Activated CD4-positive, alpha-beta T cell treated with anti-CD3 and anti-CD28 coated beads for 24 hours (primary cell): ENCODE measurements at places on chromosomes 11 and 22.

DNA sequence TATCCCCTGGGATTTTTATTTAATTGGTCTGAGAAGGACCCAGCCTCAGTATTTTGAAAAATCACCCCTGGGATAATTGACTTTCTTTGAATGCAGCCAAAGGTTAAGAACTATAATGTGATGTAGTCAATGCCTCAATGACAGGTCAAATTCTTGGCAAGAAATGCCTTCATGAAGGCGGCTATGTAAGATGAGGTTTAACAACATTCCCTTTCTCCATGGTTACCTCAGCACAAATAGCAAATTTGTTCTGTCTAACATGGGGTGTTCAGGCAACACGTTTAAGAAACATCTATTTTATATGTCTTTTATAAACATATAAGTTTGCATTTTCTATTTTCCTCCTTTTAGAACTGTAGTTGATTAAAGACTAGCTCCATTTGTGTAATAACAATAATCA is 5.3 kb downstream of the SLN start:
- no peak for DNase-seq

DNA sequence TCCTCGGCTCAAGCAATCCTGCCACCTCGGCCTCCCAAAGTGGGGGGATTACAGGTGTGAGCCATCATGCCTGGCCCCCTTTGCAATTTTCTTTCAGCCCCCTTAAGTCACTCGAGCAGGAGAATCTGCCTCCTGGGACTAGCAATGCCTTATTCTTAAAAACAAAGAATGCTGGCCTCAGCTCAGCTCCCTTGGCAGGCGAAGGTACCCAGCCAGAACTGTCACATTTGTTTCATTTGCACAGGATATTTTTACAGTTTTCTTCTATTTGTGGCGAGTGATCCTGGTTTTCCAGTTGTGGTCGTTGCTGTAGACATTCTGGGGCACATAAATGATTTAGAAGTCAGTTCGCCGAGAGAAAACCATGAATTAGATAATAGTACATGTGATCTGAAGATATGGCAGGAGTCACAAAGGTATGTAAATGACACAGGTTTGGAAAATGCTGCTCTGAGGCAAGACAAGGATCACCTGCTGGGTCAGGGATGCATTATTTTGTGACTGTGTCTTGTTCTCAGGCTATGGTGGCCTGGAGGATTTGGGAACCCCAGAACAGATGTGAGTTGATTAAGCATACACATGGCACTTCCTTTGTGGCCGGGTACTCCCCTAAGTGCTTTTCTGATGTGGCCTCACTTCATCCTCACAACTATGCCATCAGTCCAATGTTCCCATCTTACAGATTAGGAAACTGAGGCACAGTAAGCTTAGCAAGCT is 51.2 kb upstream of the SLC22A12 start:
- no peak for DNase-seq

GRCh38 chr11:61586792-61587430 is 6.0 kb upstream of the SYT7 start:
- DNase-seq = no peak

GRCh38 chr11:61545341-61545740 is 35.5 kb downstream of the SYT7 start:
- no peak for DNase-seq

- no peak for DNase-seq
These were observed 485.1 kb downstream of the OPCML start for GRCh38 chr11:133047036-133047770.

DNA sequence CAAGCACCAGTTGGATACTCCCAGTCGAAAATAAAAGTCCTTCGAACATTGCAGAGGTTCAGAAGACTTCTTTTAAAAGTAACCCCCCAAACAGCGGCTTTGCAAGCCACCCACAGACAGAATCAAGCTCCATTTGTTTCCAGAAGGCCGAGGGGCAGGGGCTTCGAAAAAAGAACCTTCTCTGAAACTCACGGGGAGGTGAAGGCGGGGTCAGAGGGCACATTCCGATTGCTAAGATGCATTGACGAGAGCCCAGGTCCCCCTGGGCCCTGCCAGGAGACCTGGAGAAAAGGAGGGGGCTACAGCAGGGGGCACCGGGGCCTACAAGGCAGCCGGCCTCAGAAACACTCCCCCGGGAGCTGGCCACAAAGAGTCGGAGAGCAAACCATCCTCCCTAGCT is 306.8 kb downstream of the MN1 start:
- DNase-seq = no peak

GRCh38 chr11:120169981-120170698 is 32.2 kb upstream of the TRIM29 start:
- no peak for DNase-seq

GRCh38 chr22:41822317-41823057 is 10.4 kb upstream of the SREBF2 start:
- DNase-seq = no peak

- no peak for DNase-seq
These were observed 95.0 kb downstream of the PDE2A start for GRCh38 chr11:72578991-72579815.

DNA sequence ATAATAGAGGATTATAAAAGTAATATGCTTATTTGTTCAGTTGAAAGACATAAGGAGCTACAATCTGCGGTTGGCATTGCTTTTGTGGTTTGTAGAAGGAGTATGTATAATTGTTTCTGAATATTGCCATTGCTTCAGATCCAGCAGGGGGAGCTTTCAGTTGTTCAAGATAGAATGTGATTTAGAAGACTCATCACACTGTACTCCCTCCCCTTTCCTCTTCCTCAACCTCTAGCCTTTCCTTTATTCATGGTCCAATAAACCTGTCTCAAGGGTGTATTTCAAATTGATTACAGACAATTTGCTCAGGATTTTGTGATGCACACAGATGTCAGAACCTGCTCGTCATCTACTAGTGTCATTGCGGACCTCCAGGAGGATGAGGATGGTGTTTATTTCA is 9.8 kb downstream of the PRMT3 start:
- no peak for DNase-seq

DNA sequence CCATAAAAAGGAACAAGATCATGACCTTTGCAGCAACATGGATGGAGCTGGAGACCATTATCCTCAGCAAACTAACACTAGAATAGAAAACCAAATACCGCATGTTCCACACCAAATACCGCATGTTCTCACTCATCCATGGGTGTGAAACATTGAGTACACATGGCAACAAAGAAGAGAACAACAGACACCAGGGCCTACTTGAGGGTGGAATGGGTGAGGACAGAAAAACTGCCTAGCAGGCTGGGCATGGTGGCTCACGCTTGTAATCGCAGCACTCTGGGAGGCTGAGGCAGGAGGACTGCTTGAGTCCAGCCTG is 12.3 kb downstream of the EHD1 start:
- no peak for DNase-seq

GRCh38 chr11:34209809-34210208 is 104.4 kb downstream of the NAT10 start:
- no peak for DNase-seq

- no peak for DNase-seq
These were observed 1.4 kb downstream of the TRIM34 start for GRCh38 chr11:5626196-5626595.

DNA sequence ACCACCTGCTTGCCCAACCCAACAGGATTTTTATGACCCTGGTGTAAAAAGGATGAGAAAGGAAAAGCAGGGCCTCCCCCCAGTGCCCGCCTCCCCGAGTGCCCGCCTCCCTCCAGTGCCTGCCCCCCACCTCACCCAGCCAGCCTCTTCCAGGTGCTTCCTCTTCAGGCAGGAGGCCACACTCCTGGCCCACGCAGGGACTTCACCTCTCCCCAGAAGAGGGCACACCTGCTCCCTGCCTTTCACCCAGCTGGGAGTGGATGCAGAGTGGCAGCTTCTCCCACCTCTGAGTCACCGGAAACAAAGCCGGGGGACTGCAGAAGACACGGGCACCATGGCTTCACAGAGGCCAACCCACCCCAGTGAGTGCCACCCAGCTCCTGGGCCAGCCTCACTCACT is 16.1 kb downstream of the CPT1A start:
- DNase-seq = no peak

DNA sequence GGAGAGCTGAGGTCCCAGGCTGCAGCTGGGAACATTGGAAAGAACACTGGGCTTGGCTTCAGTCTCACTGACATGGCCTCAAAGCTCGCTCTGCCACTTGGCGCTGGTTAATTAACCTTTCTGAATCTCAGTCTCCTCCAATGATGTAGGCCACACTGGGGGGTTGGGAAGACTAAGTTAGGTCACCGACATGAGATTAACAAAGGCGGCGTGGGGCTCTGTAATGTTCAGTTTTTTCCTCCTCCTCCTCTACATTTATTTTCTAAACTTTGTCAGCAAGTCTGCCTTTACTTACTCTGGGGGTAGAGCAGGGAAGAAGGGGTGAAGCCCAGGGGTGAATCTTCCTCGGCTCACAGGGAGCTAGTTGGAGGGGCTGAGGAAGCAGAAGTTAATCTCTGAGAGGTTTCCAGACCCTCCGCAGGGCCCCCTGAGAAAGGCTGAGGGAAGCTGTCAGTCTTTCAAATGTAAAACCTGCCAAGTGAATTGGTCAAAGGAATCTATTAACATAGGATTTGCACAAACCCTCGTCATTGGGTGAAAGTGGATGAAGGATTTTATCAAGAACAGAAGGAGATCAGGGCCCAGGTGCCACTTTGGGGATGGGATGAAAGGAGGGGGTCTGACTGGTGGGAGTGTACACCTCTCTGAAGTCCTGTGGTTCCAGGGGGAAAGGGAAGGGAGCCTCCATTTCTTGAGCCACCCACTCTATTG is 32.1 kb upstream of the TENM4 start:
- no peak for DNase-seq

DNA sequence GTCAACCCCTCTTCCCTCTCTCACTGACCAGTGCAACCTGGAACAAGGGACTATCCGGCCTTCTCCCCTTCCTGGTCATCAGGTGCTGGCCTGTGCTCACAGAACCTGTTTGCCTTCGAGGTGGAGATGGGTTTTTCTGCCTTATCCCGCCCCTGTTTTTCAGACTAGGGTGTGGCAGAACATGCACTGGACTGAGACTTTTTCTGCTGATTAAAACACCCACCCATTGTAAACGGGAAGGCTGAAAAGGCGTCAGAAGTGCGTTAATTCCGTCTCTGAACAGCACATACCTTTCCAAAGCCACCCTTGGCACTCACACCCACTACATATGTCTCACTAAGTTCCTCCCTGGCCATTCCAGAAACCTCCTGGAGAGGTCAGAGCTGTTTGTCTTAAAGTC is 4.4 kb upstream of the B3GNT6 start:
- DNase-seq = no peak

GRCh38 chr11:64849598-64850356 is 5.3 kb upstream of the CDC42BPG start:
- no peak for DNase-seq

DNA sequence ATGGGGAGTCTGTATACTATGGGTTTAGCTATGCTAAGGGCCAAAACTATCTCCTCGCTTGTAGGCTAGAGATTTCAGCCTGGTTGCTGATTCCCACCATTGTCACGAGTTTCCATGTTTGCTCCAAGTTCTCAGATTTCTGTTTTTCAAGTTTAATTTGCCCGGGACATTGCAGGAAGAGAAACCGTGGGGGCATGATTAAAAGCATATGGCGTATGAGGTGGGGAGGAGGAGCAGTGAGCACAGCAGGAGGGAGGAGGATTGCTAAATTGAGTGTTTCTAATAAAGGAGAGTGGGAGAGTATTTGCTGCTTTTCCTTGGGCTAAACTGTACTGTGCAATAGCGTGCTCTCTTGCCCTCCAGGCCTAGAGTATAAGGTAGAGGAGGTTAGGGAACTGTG is 558.4 kb downstream of the METTL15 start:
- no peak for DNase-seq

- DNase-seq = no peak
These were observed 28.9 kb downstream of the RAB39A start for GRCh38 chr11:107957109-107957588.

- DNase-seq = no peak
These were observed 229.1 kb upstream of the CARD18 start for GRCh38 chr11:105368711-105369110.

DNA sequence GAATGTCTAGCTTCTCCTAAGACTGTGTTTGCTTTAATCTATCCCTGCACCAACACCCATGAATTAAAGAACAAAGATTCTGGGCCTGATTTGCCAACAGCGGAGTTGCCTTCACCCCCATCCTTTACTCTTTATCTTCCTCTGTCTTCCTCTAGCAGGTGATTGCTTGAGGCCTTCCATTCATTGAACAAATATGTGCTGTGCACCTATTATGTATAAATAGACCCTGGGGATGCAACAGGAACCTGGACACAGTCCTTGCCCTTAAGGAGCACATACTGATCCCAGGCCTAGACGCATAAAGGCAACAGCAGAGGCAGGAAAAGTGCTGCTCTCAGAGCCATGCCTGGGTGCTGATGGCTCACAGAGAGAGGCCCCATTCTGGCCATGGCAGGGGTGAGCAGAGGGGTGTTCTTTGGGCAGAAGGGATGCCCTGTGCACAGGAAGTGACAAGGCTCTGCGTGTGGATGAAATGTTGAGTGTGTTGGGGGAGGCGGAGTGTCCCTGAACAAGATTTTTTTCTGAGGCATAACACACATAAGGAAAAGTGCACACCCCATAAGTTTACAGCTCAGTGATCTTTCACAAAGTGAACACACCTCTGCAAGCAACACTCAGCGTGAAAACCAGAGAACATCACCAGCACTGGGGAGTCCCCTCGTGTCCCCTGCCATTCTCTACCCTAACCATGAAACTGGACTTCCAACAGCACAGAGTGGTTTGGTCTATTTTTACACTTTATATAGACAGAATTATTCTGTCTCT is 145.9 kb downstream of the GRIK4 start:
- no peak for DNase-seq

- DNase-seq = no peak
These were observed 33.5 kb upstream of the BID start for GRCh38 chr22:17807578-17808410.

DNA sequence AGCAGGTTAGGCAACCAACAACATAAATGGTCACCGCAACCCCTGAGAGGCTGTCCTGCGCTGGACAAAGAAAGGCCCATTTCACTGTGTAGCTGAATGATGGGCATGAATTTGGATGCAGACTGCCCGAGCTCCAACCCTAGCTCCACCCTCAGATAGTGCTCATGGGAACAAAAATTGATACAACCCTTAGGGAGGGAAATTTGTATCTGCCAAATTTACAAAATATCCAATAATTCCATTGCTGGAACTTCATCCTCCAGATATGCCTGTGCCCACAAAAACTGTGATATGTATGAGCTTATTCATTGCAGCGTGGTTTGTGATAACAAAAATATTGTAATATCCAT is 2.0 kb downstream of the MS4A8 start:
- no peak for DNase-seq

- DNase-seq = no peak
These were observed 18.1 kb downstream of the JHY start for GRCh38 chr11:122900587-122901202.

GRCh38 chr11:85930879-85931366 is 75.7 kb downstream of the CCDC83 start:
- no peak for DNase-seq
